Chondrocyte (in vitro differentiated cells): ENCODE measurements at places on chromosomes 3 and 15.

DNA sequence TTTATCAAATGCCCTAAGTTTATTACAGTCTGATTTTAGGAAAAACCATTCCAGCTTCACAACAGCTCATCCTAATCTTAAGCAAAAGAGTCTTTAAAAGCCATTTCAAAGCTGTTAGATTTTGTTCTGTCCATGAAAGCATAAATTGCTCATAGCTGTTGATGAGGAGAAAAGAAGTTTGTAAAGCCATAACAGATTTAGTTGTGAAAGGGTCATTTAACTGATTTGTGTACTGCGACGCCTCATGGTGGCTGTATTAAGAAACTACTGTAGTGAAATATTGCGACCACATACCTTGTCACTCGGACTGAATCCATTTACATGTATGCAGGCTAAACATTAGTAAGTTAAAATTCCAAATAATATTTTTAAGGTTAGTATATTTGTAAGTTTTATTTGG lies 20.9 kb downstream of the BBX start:
- DNase-seq: no peak

DNA sequence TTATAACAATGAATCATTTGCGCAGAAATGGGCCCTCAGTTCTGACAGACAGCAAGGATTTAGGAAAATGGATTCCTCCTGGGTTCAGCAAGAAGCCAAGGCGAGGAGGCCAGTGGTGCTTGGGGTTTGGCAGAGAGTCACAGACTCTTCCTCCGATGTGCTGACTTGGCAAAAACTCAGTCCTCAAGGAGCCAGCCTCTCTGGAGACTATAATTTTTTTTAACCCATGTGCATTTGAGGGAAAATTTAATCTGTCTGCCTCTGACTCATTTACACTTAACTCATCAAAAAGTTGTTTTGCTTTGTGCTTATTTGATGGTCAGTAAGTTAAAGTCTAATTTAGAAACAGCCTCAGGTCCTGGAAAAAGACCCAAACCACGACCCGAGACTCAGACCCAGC lies 34.2 kb upstream of the SLC24A5 start:
- no peak for DNase-seq

DNA sequence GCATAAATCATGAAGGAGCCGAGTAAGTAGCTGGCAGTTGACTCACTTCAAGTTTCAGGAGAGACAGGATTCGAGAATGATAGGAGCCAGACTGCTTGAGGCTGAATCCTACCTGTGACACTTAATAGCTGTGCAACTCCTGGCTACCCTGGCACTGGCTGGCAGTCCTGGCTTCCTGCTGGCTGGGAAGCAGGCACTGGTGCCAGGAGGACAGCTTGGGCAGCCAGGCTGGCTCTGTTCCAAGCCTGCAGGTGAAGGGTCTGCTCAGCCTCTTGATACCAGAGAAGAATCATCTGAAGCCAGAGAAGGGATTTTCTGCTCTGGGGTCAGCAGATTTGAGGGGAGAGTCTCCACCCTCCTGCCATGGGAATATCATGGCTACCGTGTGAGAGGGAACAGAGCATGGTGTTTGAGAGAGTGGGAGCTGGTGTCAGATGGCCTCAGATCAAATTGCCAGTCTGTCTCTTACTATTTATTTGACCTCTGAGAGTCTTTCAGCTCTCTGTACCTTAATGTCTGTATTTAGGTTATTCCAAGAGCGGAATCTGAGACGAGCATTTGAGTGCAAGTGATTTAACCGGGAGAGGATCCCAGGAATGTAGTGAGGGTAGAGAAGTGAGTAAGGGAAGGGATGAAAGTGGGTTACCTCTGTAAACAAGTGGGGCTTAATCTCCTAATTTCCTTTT lies 4.4 kb upstream of the XIRP1 start:
- peak; percentile 44 for DNase-seq

DNA sequence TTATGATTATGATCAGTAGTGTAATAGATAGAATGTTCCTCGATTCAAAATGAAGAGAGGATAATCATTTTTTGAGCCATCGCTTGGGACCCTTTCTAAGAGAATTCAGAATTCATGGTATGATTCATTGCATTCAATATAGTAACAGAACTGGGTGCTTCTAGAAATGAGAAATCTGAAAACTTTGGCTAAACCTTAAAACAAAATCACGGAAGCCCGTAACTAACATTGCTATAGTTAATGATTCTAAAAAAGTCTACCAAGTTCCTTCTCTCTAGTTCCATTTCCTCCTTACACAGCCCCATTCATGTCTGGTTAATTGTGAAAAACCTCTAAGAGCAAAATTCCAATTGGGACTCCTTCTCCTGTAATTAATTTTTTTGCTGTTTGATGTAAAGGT lies 217.1 kb downstream of the GBE1 start:
- no peak for DNase-seq

DNA sequence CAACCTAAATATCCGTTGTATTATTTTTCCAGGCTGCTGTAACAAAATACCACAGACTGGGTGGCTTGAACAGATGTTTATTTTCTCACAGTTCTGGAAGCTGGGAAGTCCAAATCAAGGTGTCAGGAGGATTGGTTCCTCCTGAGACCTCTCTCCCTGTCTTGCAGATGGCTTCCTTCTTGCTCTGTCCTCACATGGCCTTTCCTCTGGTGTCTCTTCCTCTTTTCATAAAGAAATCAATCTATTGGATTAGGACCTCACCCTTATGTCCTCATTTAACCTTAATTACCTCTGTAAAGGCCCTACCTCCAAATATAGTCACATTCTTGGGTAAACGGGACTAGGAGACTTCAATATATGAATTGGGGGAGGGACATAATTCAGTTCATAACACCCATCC lies 89.2 kb upstream of the PLCL2 start:
- no peak for DNase-seq

DNA sequence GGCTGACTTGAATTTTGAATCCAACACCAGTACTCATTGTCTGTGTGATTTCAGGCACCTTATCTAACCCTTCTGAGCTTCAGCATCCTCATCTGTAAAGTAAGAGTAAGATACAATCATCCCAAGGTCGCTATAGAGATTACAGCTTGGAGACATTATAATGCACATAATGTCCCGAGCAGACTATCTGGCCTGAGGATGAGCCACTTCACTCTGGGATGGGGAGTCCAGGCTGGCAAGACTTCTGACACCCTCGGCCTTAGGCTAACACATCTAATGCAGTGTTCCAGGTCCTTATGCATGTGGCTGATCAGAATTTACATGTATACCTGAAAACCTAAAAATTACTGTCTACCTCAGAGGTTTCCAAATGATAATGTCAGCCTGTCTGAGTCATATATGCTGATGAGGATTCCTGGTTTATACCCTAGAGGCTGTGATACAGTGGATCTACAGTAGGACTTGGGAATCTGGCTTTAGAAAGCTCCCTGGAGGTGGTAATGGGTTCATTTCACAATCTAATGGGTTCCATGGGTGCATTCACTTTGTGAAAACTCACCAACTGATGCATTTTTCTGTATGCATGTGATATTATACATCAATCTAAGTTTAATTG lies 229.0 kb upstream of the SLCO3A1 start:
- DNase-seq: no peak
